ENCODE measurements at places on chromosomes 5 and 9. TPM values are rescaled to one million over a fixed set of nuclear protein-coding genes. Genes with fewer than 3 reads are reported as not detected.

Gene PCDHGC5
- total RNA-seq, result 1.4 TPM

DNA sequence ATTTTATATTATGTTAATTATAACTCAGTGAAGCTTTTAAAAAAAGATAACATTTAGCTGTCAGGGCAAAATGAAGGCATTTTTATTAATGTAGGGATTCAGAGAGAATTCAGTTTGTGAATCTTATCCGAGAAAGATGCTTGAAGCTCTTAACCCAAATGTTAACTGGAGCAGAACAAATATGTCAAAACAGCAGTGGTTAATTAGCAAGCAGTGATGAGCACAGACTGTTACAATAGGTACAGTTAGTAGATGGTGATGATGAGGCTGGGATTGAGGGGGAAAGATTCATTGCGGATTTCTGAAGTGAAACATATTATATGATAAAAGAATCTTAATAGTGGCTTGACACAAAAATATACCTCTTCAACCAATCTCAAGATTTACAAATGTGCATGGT, 356.7 kb downstream of the DIRAS2 start:
- DNase-seq, result no peak

Gene ZDHHC21
- 9.5 TPM for total RNA-seq

Gene IL3
- total RNA-seq, result not detected

DNA sequence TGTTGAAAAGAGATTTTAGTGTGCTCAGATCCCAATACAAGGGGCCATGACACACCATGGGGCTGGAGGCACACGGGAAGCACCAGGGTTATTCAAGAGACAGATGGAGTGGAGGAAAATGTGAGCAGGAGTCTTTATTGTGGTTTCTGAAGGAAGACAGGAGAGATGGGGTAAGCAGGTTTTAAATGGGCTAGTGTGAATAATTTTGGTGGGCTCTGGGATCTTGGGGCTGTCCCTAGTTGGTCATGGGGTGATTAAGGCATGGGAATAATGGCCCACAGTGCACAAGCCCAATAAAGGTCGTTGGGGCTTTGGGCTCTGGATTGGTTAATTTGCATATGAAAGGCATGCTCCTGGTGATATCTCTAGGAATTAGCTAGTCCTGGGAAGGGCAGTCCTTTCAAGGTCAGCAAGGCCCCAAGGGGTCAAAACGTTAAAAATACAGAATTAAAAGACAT, 3.6 kb upstream of the SCGB3A2 start:
- no peak for DNase-seq

Gene ZNF79
- total RNA-seq, result 9.0 TPM
